ENCODE measurements at places on chromosomes 5 and 9.

DNA sequence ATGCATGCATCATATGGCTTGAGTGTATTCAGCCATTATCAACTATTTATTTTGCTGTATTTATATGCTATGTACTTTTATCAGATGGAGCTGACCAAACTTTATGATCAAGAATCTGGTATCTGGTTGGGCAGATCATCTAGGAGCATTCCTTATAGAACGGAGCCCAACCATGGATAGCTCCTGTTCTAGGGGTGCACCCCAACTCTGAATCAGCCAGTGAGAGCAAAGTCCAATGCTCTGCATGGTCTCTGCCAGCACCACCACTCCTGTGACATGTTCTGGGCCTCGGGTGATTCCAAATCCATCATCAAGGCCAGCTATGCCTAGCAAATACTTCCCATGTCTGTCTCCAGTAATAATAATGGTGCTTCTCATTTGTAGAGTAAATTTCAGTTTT lies 517.5 kb downstream of the AGTPBP1 start:
- no peak for DNase-seq

GRCh38 chr5:39194466-39195136 lies 24.8 kb downstream of the FYB1 start:
- no peak for DNase-seq

DNA sequence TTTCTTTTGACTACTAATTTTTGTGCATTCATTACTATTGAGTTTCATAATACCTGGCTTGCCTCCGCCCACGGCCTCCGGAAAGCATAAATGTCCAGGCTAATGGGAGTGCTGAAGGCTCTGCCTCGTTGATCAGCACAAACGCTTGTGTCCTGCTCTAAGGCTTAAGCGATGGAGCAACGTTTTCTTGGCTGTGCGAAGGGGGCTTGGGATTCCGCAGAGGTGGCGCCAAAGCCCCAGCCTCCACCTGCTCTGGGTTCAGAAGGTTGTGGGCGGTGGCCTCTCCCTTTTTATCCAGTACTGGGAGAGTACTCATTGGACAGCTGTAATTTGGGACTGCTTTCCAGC lies 19.7 kb downstream of the ANXA2R start:
- DNase-seq, result no peak

DNA sequence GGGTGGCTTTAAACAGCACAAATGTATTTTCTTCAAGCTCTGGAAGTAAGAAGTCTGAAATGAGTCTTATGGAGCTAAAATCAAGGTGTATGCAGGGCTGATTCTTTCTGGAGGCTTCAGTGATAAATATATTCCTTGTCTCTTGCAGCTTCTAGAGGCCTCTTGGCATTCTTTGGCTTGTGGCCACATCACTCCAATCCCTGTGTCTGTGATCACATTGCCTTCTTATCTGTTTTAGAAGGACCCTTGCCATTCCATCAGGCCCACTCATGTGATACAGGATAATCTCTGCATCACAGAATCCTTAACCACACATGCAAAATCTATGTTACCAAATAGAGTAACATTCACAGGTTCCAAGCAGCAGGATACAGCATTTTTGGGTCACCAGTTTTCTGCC lies 917.8 kb upstream of the C9orf72 start:
- DNase-seq, result no peak

DNA sequence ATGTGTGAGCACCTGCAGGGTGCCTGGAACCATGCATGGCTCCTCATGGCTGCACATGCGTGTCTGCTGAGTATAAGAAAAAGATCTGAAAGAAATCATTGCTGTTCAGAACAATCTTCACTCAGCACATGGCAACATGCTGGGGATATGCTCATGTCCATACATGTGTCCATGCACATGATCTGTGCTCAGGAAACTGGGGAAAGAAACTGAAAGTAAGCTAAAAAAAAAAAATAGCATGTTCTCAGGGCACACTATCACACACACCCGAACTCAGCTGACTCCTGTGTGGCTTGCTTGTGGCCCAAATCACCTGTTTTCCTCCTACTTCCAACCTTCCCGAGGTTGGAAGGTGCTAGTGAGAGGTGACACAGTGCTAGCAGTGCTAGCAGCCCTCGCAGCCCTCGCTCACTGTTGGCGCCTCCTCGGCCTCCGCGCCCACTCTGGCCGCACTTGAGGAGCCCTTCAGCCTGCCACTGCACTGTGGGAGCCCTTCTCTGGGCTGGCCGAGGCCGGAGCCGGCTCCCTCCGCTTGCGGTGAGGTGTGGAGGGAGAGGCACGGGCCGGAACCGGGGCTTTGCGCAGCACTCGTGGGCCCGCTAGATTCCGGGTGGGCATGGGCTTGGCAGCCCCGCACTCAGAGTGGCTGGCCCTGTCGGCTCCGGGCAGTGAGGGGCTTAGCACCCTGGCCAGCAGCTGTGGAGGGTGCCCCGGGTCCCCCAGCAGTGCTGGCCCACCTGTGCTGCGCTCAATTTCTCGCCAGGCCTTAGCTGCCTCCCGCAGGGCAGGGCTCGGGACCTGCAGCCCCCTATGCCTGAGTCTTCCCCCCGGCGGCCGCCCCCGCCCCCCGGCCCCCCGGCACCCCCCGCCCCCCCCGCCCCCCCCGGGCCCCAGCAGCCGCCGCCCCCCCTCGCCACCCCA lies 76.0 kb downstream of the GADD45G start:
- DNase-seq, result no peak

GRCh38 chr5:116892993-116893392 lies 318.4 kb upstream of the SEMA6A start:
- DNase-seq, result no peak

DNA sequence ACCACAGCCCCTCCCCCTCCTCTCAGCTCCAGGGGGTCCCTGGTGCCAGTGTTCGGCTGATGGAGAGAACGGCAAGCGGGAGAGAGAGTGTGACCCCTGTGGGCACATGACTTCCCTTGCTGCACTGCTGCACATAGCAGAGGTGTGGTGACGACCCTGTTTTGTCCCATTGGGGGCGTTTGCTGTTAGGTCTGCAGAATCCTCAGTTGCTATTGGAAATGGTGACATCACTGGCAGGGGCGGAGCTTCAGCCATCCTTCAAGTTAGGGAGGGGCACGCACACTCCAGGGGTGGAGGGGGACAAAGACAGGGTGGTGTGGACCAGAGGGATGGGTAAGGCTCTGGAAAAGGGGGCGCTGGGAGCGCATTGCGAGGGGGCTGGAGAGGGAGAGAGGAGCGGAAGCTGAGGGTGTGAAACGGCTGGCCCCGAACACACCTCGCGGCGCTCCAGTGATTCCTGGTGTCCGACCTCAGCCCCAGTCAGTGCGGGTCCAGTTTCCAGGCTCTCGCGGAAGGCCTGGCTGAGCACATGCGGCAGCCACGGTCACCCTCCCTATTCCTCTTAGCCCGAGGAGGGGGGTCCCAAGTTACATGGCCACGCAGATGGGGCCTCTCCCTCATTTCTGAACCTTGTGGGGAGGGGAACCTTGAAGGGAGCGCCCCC lies 764 bp upstream of the GRIN1 start:
- DNase-seq, result no peak

GRCh38 chr5:126521130-126521529 lies 73.9 kb downstream of the ALDH7A1 start:
- no peak for DNase-seq

DNA sequence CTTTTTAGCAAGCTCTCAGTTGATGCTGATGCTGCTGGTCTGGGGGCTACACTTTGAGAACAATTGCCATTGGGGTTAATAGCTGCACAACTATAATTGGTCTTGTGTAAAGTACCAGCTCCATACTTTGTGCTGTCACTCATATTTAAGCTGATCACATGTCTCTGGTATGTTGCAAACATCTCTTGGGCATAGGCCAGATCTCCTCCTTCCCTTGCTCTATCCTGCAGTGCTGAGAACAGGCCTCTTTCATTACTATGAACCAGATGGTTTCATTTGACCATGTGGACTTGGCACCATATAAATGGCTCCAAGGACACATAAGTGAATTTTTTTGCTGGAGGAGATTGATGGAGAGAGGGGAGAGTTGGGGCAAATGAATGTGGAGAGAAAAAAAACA lies 48.4 kb downstream of the DMRT2 start:
- DNase-seq, result no peak

DNA sequence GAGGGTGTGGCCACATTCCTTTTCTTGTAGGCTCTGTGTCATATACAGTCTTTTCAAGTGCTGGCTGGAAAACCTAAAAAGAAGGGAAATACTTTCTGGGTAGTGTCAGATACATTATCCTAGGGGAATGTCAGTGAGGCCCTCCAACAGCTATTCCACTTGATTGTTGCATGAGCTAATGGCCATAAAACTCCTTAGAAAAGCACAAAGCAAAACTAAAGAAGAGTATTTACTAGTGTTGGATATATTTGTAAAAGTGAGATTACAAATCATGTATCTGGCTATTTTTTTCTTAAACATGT lies 829 bp downstream of the ANXA1 start:
- DNase-seq, result no peak

- DNase-seq, result no peak
Observed at GRCh38 chr9:20307621-20308020, 314.7 kb downstream of the MLLT3 start.

DNA sequence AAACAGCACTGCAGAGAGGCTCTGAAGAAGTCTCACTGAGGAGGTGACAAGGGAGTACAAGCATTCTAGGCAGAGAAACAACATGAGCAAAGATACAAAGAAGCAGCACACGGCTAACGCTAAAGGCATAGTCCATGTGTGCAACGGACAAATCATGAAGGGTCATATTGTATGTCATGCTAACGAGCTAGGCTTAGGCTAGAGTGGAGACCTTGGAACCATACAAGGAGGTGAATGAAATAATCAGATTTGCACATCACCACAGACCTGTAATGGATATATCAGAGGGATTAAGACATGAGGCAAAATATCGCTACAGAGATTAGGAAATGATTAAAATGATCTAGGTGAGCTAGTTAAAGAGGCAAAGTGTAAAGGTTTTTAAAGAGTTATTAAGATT lies 145.6 kb downstream of the NFIB start:
- DNase-seq, result no peak

DNA sequence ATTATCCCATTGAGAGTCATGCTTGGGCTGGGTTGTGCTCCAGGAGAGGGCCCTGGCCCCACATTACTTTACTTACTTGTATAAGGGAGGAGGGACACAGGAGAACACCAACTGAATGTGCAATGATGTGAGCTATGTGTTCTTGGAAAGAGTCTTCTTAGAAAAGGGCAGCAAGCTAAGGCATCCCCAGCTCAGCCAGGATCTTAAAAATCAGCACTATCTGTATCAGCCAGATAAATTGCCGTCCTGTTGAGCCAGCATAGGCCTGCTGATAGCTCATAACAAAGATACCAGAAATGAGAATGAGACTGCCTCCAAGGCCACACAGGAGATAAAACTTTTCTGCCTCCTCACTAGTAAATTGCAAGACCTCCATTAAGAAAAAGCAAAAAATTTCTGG lies 357.5 kb downstream of the CAAP1 start:
- no peak for DNase-seq

- DNase-seq, result no peak
Observed at GRCh38 chr5:14444161-14444560, 137.4 kb upstream of the OTULINL start.

DNA sequence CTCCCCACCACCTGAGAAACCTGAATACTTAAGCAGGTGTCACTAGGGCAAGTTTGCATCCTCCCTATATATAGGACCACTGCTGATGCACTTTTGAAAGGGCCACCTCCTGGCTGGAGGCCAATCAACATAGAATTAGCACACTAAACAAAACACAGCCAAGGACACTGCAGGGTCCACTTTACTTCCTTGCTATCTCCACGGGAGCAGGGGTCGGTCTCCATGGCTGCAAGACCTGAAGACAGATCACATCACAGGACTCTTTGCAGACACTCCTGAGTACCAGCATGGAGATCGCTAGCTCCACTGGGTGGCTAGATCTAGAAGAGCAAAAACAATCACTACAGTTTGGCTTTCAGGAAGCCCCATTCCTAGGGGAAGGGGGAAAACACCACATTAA lies 72.3 kb downstream of the C9orf153 start:
- no peak for DNase-seq

GRCh38 chr5:139701056-139701741 lies 53.0 kb downstream of the CXXC5 start:
- no peak for DNase-seq

- no peak for DNase-seq
Observed at GRCh38 chr5:125151150-125151900, 404.9 kb upstream of the ZNF608 start.

GRCh38 chr5:329121-329735 lies 7.7 kb downstream of the AHRR start:
- no peak for DNase-seq

- DNase-seq, result no peak
Observed at GRCh38 chr5:157506981-157507780, 47.2 kb downstream of the NIPAL4 start.

- no peak for DNase-seq
Observed at GRCh38 chr5:159864885-159865691, 51.2 kb upstream of the ADRA1B start.

DNA sequence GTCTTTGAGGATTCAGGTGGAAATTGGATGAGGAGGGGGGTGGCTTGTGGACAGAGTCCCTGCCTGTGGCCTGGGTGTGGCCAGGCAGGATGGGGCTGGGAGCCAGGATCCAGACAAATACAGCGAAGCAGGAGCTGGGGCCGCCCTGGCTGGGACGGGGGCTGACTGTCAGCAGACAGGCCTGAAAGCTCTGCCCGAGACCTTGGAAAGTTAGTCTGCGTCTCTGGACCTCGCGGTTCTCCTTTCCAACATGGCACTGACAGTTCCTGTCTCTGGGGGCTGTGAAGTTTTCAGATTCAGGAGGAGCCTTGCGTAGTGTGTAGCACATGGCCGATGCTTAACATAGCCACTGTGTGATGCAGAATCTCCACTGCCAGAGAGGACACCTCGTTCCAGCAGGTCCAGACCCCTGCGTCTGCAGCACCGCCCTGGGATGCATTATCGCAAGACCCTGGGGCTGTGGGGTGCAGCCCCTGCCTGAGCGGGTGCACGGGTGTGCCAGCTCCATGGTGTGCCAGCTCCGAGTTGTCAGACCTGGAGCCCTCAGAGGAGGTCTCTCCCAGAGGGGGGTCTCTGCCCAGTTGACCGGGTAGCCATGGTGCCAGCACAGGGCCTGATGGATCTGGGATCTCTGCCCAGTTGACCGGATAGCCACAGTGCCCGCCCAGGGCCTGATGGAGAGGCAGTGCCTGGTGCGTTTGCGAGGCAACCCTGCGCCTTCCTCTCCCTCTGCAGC lies 89.3 kb downstream of the COL5A1 start:
- no peak for DNase-seq

GRCh38 chr5:10977011-10977410 lies 216.0 kb upstream of the DAP start:
- DNase-seq, result no peak

DNA sequence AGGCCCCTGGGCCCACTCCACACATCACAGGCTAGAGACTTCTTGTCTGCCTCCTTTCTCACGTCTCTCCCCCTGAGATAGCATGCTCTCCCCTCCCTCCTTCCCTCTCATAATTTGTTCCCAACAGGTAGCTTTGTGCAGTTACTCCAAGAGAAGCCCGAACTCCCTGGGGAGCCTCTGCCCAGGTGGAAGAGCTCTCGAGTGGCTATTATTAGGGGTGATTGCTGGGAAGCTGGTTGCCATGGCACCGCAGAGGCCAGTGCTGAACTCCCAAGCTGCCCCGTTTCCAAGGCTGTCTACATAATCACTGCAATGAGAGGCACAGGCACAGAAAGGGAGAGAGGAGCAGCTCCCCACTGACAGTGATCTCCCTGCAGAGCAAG lies 104.7 kb upstream of the GPR151 start:
- no peak for DNase-seq

All from prostate gland (tissue), 2 donors.